ENCODE measurements at places on chromosomes 12 and 14.
A peak's percentile ranks its signal among the peaks of the same experiment; 100 is the strongest.

DNA sequence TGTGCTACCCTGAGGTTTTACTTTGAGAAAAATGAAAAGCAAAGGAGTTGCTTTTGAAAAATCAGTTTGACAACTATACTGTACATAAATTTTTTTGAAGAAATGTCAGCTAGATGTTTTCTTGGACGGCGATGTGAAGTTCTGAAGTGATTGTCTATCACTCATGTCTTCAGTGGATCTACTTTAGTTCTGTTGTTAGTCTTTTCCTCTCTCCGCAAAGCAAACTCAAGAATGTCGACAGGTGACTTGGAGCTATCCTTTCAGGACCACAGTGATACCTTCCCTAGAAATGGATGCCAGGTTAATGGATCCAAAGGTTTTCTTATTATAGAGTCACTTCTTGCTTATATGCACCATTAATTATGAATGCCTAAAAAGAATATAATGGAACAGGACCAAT, 1.2 kb downstream of the PTPRO start:
- DNase-seq = no peak

- DNase-seq = no peak
Measured at GRCh38 chr14:20400965-20401593, 12.2 kb downstream of the TEP1 start.

- DNase-seq = no peak
Measured at GRCh38 chr12:92404259-92404894, 258.7 kb upstream of the BTG1 start.

GRCh38 chr14:103130965-103131364, 7.7 kb downstream of the TNFAIP2 start:
- DNase-seq = peak; percentile 38

DNA sequence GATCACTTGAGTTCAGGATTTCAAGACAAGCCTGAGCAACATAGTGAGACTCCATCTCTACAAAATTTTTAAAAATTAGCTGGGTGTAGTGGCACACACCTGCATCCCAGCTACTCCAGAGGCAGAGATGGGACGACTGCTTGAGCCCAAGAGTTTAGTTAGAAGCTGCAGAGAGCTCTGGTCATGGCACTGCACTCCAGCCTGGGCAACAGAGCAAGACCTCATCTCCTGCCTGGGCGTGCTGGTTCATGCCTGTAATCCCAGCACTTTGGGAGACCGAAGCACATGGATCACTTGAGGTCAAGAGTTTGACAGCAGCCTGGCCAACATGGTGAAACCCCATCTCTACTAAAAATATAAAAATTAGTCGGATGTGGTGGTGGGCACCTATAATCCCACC, 20.2 kb downstream of the CLIP1 start:
- no peak for DNase-seq

DNA sequence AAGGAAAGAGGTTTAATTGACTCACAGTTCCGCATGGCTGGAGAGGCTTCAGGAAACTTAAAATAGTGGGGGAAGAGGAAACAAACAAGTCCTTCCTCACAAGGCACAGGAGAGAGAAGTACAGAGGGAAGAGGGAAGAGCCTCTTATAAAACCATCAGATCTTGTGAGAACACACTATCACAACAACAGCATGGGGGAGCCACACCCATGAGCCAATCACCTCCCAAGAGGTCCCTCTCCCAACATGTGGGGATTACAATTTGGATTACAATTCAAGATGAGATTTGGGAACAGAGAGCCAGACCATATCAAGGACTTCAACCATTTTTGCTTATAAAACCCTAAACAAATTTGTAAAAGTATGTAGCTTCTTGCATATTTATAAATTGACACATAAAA, 45.8 kb downstream of the SLCO1C1 start:
- no peak for DNase-seq

GRCh38 chr12:80033448-80033847, 65.9 kb upstream of the OTOGL start:
- DNase-seq = no peak

- no peak for DNase-seq
Measured at GRCh38 chr12:121755591-121755990, 37.9 kb downstream of the RHOF start.

DNA sequence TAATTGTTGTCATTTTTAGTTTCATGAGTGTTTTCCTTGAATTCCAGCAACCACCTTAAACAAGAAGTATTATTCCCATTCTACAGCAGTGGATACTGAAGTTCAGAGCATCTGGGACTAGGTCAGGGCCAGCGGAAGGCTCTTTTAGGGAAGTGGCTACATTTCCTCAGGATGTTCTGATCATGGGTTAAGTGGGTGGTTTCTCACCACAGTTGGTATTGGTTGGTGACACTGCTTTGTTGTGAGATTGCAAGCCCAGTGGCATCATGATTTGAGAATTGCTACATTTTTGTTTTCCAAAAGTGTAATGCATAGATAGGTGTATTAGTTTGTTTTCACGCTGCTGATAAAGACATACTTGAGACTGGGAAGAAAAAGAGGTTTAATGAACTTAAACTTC, 47.1 kb downstream of the SYNE2 start:
- DNase-seq = no peak

DNA sequence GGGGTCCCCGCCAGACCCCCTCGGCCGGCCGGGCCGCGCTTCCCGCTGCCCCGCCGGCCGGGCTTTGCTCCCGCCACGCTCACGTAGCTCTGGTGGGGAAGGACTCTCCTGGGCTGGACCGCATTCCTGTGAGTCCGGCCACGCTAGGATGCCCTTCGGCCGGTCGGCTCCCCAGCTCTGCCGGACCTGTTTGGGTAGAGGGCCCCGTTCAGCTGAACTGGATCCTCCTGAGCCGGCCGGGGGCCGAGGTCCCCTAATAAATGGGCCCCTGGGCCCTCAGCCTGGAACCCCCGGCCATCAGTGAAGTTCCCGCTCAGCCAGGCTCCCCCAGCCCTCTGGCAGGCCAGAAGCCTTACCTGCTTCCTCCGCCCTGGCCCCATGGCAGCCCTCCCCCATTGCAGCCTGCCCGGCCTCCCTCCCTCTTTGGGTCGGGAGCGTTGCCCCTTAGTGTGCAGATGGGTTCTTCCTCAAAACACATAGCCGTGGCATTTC, 593 bp downstream of the UNC119B start:
- no peak for DNase-seq

DNA sequence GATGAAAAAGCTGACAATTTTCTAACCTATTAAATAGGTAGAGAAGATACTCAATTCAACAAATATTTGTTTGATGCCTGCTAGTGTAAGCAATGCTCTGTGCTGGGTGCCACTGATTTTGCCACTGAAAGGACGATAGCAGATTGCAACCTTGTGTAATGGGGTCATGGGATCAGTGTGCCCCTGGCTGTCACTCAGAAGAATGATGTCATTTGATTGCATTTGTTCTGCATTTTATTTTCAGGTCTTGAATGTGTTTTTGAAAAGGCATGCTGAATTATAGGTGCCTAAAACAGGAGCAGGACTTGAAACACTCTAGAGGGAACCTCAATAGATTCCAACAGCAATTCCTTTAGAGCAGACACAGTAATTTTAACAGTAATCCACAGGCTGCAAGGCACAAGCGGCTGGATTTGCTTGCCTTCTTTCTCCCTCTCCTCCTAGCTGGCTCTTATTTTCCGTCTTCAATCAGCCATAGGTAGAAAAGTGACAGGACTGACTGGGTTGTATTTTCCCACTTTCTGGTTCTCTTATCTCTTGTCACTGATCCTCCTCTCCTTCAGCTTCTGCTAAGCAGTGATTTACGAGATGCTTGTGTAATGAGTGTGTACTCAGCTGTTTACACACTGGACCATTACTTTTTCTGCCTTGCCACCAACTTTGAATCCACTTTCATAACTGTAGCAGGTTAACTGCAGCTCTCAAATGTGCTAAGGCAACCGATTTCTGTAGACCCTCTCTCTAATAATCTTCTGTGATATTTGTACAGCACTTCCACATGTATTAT, 4.1 kb downstream of the PLXNC1 start:
- peak; percentile 80 for DNase-seq

DNA sequence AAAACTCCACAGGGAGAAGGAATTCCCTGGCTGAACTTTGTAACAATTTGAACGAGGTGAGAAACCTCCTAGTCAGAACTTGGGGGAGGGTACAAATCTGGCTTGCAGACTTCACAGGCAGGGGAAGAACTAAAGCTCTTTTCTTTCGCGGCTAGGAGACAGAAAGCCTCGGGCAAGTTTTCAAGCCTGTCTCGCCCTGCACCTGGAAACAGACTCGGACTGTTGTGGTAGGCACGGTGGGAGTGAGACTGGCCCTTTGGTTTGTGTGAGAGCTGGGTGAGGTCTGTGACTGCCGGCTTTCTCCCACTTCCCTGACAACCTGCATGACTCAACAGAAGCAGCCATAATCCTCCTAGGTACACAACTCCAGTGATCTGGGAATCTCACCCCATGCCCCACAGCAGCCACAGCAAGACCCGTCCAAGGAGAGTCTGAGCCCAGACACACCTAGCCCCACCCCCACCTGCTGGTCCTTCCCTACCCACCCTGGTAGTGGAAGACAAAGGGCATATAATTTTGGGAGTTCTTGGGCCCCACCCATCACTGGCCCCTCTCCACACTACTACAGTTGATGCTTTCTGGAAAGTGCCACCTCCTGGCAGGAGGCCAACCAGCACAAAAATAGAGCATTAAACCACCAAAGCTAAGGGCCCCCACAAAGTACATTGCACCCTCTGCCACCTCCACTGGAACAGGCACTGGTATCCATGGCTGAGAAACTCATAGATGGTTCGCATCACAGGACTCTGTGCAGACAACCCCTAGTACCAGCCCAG, 102.7 kb upstream of the ST8SIA1 start:
- no peak for DNase-seq

DNA sequence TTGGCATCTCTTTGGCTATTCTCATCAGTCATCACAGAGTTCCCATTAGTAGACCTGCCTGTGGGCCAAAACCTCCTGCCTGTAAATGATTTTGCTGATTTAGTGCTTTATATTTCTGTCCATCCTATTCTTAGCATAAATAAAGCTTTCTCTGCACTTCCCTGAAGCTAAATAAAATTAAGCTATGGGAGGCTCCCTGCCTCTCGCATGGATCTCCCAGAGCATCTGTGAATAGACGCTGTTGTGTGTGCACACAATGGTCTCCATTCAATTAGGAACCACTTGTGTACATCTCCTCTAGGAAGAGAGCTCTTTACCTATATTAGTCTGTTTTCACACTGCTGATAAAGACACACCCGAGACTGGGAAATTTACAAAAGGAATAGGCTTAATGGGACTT, 80.4 kb downstream of the PPFIBP1 start:
- DNase-seq = no peak

DNA sequence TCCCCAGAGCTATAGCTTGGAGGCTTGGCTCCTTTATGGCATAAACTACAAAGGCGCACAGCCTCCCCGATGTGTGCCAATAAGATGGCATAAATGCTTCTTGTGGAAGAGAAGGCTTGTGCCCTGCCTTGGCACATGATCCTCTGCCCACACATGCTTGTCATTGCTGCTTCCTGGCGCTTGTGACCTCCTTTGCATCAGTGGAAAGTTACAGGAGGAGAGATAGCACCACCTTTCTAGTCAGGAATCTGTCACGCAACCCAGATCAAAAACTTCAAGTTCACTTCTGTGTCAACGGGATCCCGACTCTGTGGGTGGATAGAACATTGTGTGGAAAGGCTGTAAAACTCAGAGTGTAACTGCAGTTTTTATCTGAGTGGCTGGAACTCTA, 183.8 kb upstream of the HIF1A start:
- DNase-seq = no peak

DNA sequence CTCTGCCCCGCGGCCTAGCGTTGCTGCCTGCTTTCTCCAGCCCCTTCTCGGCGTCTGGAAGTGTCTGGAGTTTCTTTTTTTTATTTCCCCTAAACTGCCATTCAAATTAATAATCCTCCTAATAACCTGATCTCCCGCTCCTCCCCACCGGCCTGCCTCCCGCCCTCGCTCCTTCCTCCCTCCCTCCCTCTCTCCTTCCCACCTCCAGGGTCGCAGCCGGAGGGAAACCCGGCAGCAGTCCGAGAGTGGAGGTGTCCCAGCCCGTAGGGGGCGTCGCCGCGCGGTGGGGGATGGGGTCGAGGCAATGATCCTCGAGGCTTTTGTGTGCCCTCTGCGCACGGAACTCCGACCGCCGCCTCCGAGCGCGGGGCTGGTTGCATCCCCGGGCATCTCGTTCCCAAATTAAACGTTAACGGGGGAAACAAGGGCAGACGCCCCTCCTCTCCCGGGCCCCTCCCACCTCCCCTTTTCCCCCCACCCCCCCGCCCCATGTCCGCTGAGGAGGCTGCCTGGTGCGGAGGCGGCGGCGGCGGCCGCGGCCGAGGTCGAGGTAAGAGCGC, 1.0 kb upstream of the SOCS2 start:
- no peak for DNase-seq

GRCh38 chr12:70576341-70577282, 60.6 kb downstream of the PTPRB start:
- DNase-seq = peak; percentile 51

DNA sequence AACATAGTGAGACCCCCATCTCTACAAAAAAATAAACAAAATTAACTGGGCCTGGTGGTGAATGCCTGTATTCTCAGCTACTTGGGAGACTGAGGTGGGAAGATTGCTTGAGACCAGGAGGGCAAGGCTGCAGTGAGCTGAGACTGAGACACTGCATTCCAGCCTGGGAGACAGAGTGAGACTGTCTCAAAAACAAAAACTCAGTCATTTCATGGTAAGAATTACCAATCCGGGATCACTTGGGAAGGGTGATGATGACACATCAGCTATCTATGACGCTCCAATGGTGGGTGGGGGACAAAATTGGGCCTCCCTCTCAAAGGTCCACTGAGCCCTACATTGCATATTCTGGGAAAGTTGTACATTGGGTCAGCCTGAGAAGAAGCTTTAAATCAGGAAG, 47.7 kb downstream of the SERPINA3 start:
- no peak for DNase-seq

- DNase-seq = no peak
Measured at GRCh38 chr14:102158797-102159196, 19.1 kb downstream of the WDR20 start.

GRCh38 chr14:22524784-22525161, 64.3 kb downstream of the DAD1 start:
- DNase-seq = no peak

DNA sequence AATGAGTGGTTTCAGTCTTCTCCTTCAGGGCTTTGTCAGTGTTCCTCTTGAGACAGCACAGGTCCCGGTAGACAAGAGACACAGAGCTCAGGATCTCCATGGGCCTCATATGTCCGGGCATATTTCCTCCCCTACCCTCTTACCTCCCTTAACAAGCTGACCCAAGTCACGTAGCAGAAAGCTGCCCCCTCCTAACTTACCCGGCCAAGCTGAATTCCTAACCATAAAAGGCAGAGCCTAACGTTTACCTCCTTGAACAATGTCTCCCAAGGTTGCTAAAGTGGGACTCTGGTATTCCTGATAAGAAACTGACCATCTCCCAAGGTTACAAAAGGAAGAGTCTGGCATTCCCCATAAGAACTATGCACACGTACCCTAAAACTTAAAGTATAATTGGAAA, 182.2 kb upstream of the USP15 start:
- no peak for DNase-seq

GRCh38 chr12:78359520-78359919, 505.1 kb upstream of the SYT1 start:
- DNase-seq = no peak

- DNase-seq = no peak
Measured at GRCh38 chr12:99495799-99496198, 151.8 kb upstream of the GARIN6 start.

Measured in LNCaP clone FGC (cell line).